ENCODE measurements at places on chromosomes 6 and 20. TPM values are rescaled to one million over a fixed set of nuclear protein-coding genes. Genes with fewer than 3 reads are reported as not detected.

DNA sequence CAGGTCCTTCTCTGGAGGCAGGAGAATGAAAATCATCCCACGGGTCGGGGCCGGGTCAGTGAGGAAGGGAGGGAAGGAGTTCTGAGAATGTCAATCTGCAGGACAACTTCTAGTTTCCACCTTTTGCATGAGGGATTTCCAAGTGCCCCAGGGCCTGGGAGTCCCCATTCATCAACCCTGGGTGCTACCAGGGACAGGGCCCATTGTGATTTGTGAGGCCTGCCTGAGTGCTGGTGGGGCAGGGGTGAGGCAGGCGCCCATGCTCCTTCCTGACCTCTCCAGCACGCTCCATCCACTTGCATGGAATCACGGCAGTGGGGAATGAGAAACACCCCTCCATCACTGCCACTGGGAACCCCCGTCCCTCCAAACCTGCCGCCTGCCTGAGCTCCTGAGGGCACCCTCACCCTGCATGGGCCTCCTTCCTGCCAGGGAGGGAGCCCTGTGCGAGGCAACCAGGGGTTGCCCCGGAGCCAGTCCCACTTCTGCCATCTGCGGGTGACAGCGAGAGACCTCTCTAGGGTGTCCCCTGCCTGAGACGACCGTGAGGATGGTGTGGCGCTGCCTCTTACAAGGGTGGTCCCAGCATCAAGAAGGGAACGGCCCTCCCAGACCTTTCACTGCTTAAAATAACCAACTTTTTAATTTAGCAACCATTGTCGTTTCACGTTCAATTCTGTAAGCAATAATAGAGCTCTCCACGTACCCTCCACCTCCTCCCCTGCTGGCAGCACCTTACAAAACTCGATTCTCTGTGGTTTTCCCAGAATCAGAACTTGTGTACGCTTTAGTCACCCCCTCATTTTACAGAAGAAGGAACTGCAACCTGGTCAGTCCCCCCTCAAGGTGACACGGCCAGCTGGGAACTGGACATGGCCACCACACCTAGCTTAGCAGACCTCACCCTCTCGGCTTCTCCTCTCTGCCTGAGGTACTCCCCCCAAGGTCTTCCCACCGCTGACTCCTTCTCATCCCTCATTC lies 28.6 kb downstream of the PMEPA1 start:
- H3K36me3 ChIP-seq: no peaks in the 10 kb centered on the region
- peaks cover 11% of the 10 kb centered on the region for H3K4me1 ChIP-seq
- no peak for DNase-seq
- H3K27ac ChIP-seq: no peak overlapping the region

DNA sequence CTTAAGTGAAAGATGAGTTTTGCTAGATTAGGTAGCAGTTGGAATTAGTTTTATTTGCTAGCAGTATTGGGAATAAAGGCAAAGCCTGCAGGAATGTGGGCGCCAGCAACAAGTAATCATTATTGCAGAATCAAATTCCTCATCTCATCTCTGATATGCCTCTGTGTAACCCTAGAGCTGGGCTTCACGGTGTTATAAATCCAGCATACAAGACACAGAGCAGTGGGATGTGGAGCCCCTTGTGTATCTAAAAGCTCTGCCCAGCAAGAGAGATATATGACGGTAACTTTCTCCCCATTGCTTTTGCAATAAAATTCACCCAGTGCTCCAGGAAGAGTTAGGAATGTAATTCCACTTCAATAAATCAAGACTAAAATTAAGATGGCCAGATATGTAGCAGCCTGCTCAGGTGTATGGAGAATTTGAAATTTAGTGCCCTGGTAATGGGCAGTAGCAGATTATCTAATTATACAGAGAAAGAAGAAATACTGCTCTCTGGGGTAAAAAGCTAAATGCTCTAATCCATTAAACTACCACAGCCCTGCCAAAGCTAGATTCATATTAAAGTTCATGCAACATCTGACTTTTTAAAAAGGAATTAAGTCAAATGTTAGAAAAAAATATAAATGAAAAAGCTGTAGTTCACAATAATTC lies 5.6 kb upstream of the BLOC1S5 start:
- no peak for DNase-seq
- no peak overlapping the region for H3K27ac ChIP-seq
- peaks cover 10% of the 10 kb centered on the region for H3K4me1 ChIP-seq
- no peaks in the 10 kb centered on the region for H3K27me3 ChIP-seq

GRCh38 chr6:17687136-17687535 lies 19.6 kb downstream of the NUP153 start:
- no peaks in the 10 kb centered on the region for H3K27me3 ChIP-seq
- no peaks in the 10 kb centered on the region for H3K36me3 ChIP-seq
- DNase-seq: no peak
- H3K4me1 ChIP-seq: no peaks in the 10 kb centered on the region
- no peak overlapping the region for H3K4me3 ChIP-seq
- H3K27ac ChIP-seq: no peak overlapping the region

DNA sequence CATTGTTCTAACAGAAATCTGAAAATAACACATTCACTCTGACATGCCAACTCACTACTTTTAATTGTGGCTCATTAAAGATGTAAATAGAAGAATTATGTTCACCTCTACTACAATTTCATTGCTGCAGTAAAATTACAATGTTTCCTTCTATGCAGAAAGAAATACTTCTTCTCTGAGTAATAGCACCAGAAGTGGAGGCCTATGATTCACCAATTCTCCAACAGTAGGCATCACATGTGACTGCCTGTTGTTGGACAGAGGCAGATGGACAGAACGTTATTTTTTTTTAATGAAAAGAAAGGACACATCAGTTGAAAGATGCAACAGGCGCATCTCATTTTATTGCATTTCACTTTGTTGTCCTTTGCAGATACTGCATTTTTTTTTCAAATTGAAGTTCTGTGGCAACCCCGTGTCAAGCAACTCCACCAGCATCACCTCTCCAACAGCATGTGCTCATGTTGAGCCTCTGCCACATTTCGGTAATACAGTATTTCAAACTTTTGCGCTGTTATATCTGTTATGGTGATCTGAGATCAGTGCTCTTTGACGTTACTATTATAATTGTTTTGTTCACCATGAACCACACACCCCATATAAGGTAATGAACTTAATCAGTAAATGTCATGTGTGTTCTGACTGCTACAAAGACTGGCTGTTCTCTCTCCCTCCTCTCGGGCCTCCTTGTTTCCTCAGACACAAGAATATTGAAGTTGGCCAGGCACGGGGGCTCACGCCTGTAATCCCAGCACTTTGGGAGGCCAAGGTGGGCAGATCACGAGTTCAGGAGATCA lies 121.4 kb downstream of the ATXN1 start:
- no peaks in the 10 kb centered on the region for H3K36me3 ChIP-seq
- H3K27me3 ChIP-seq: no peaks in the 10 kb centered on the region
- H3K4me3 ChIP-seq: no peak overlapping the region
- DNase-seq: peak; percentile 16
- H3K27ac ChIP-seq: no peak overlapping the region

- H3K27ac ChIP-seq: no peak overlapping the region
- H3K27me3 ChIP-seq: peaks cover 29% of the 10 kb centered on the region
- H3K4me3 ChIP-seq: no peak overlapping the region
- no peaks in the 10 kb centered on the region for H3K36me3 ChIP-seq
Measured at GRCh38 chr20:63129991-63130657, 85.8 kb downstream of the YTHDF1 start.

- no peaks in the 10 kb centered on the region for H3K27me3 ChIP-seq
- H3K27ac ChIP-seq: no peak overlapping the region
- no peak for DNase-seq
- no peak overlapping the region for H3K4me3 ChIP-seq
- H3K4me1 ChIP-seq: no peaks in the 10 kb centered on the region
Measured at GRCh38 chr6:67680297-67680932, 954.7 kb upstream of the ADGRB3 start.

DNA sequence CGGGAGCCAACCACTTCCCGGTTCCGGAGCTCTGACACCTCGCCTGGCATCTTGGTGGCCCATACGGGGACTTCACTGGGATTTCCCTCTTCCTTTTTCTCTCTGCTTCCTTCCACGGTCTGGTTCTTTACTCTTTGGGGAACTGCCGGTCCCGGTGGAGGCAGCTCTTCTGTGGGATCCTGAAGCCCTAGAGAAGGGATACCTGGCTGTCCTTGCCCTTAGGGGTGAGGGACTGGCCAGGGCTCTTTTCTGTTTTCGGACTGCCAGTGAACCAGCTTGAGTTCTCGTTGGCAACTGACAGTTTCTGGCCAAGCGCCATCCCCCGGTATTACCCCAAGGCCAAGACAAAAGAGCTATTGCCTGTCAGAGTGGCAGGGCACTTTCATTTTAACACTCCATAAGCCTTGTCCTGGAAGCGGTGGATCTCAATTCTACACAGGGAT lies 880 bp upstream of the CPXM1 start:
- no peaks in the 10 kb centered on the region for H3K36me3 ChIP-seq
- peaks cover 3% of the 10 kb centered on the region for H3K4me1 ChIP-seq
- peak overlapping the region; percentile 89 for H3K27ac ChIP-seq
- H3K4me3 ChIP-seq: no peak overlapping the region
- DNase-seq: no peak

Gene HLA-DQA2
- total RNA-seq: not detected

GRCh38 chr6:80638213-80639055 lies 532.0 kb downstream of the BCKDHB start:
- H3K27ac ChIP-seq: peak overlapping the region; percentile 84
- no peak overlapping the region for H3K4me3 ChIP-seq
- peak; percentile 87 for DNase-seq
- H3K27me3 ChIP-seq: no peaks in the 10 kb centered on the region
- no peaks in the 10 kb centered on the region for H3K36me3 ChIP-seq

GRCh38 chr6:30061858-30062458 lies 893 bp downstream of the POLR1H start:
- peaks cover 14% of the 10 kb centered on the region for H3K4me1 ChIP-seq
- peak; percentile 29 for DNase-seq
- H3K27ac ChIP-seq: peak overlapping the region; percentile 96

- H3K27ac ChIP-seq: no peak overlapping the region
- DNase-seq: no peak
- no peak overlapping the region for H3K4me3 ChIP-seq
- H3K36me3 ChIP-seq: no peaks in the 10 kb centered on the region
- H3K27me3 ChIP-seq: no peaks in the 10 kb centered on the region
Measured at GRCh38 chr6:98498866-98499265, 335.5 kb upstream of the POU3F2 start.

DNA sequence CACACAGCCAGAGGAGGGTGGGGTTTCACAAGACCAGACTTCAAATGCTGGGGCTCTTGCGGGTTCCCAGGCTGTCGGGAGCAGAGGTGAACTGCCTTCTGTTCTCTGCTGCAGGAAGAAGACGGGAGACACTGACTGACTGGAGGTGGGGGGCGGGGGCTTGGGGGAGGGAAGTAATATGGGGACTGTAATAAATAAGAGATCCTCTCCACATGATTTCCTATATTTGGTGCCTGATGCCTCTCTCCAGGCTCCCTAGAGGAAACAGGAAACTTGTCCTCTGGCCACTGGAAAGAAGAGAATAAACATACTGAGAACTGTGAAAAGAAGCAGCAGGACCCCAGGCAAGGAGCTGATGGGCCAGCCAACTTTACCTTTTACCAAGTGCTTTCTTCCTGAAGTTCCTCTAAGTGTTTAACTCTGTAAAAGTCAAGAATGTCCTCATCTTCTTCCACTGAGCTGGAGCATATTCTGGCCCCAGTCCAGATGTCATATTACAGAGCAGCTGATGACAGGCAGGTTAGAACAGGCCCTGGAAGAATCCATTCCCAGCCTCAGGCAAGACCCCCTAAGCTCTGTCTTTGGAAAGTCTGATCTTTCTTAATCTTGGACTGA lies 33.2 kb upstream of the ADGRF5 start:
- no peaks in the 10 kb centered on the region for H3K27me3 ChIP-seq
- H3K36me3 ChIP-seq: no peaks in the 10 kb centered on the region
- DNase-seq: no peak
- no peak overlapping the region for H3K4me3 ChIP-seq
- H3K4me1 ChIP-seq: no peaks in the 10 kb centered on the region
- H3K27ac ChIP-seq: no peak overlapping the region

Gene BPIFA1
- not detected for total RNA-seq

DNA sequence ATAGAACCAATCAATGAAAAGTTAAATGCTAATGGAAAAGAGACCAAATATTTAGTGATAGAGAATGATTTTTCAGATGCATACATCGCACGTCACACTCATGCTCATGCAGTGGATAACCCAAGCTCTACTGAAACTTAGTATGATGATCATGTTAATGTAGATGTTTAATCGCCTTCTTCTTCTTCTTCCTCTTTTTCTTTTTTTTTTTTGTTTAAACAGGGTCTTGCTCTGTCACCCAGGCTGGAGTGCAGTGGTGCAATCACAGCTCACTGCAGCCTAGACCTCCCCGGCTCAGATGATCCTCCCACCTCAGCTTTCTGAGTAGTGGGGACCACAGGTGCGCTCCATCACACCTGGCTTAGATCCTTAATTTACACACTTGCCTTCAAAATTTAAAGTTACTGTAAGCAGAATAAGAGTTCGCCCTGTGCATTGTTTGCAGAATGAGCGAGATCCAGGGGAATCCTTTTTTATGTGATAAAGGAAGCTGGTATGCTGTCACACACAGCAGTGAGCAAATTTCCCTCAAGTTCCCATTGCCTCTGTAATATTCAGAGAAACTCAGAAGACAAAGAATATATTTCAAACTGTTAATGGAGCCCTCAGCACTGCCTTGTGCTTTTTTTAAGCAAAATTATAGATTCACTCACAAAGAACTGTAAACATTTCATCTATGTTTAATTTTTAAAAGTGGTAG lies 194.2 kb upstream of the SGK1 start:
- no peak for DNase-seq
- H3K4me1 ChIP-seq: no peaks in the 10 kb centered on the region
- no peak overlapping the region for H3K27ac ChIP-seq
- H3K4me3 ChIP-seq: no peak overlapping the region
- H3K27me3 ChIP-seq: no peaks in the 10 kb centered on the region

- H3K27ac ChIP-seq: no peak overlapping the region
- no peaks in the 10 kb centered on the region for H3K36me3 ChIP-seq
- peaks cover 11% of the 10 kb centered on the region for H3K4me1 ChIP-seq
Measured at GRCh38 chr6:143608906-143609305, 68.9 kb upstream of the PHACTR2 start.

Gene HBS1L
- total RNA-seq: 70.6 TPM

DNA sequence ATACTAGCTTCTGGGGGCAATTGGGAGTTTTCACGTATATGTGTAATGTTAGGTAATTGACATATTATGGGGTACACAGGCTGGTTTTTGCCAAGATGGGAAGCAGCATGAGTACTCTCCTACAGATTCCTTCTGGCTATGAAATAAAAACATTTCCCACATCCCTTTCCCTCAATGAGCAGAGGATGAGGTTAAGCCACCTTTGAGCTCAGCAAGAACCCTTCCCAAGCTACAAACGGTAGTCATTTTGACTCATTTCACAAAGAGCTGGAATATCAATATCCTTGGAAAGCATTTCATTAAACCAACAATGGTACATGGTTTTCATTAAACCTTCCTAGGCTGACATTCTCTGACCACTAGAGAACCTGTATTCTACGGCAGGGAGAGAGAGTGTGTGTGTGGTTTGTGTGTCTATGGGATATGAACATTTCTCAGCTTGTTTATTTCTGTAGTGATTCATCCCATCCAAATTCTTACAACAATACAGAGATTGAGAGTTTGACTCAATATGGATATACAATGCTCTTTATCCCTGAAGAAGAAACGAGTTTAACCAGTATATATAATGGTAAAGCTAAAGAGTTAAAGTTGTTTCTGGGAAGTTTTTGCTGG lies 119.5 kb downstream of the ARHGAP18 start:
- H3K36me3 ChIP-seq: no peaks in the 10 kb centered on the region
- no peaks in the 10 kb centered on the region for H3K27me3 ChIP-seq
- no peak for DNase-seq
- no peak overlapping the region for H3K27ac ChIP-seq
- H3K4me3 ChIP-seq: no peak overlapping the region
- no peaks in the 10 kb centered on the region for H3K4me1 ChIP-seq

GRCh38 chr6:19860235-19860877 lies 23.2 kb downstream of the ID4 start:
- peaks cover 6% of the 10 kb centered on the region for H3K27me3 ChIP-seq
- H3K27ac ChIP-seq: no peak overlapping the region
- H3K4me3 ChIP-seq: no peak overlapping the region
